ENCODE measurements at places on chromosomes 11 and 22.

DNA sequence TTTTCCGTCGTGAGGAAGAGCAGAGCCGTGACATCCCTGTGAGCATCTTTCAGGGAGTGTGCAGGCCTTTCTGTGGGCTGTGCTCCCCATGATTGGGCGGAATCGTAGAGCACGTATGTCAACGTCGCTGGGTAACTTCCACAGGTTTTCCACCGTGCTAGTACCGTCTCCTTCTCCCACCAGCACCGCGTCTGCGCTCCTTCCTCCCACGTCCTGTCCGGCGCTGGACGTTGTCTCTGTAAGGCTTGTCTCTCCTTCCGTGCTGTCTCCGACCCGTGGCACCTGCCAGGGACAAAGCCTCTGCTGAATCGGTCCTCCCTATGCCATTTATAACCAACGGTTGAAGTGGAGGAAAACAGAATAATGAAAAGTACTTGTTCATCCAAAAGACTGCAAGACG is 386.7 kb downstream of the BRD1 start:
- no peak for DNase-seq

DNA sequence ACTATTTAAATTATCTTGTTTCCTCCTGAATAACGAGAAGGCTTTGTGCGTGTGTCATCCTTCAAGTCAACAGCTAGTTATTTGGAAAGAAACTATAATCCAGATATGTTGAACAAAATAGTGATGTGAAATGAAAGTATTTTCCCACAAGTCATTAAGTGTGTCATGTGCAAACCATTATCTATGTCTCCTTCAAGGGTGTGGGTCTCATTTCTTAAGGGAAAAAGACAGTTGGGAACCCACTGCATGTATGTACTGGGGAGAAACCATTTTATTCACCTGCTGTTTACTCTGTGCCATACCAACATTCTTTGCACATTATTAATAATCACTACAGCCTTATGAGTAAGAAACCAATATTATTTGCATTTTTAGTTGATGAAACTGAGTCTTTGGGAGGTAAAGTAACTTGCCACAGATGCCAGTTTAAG is 145.3 kb upstream of the CTSC start:
- DNase-seq: no peak

GRCh38 chr11:69131644-69132300 is 24.0 kb upstream of the SMIM38 start:
- no peak for DNase-seq

DNA sequence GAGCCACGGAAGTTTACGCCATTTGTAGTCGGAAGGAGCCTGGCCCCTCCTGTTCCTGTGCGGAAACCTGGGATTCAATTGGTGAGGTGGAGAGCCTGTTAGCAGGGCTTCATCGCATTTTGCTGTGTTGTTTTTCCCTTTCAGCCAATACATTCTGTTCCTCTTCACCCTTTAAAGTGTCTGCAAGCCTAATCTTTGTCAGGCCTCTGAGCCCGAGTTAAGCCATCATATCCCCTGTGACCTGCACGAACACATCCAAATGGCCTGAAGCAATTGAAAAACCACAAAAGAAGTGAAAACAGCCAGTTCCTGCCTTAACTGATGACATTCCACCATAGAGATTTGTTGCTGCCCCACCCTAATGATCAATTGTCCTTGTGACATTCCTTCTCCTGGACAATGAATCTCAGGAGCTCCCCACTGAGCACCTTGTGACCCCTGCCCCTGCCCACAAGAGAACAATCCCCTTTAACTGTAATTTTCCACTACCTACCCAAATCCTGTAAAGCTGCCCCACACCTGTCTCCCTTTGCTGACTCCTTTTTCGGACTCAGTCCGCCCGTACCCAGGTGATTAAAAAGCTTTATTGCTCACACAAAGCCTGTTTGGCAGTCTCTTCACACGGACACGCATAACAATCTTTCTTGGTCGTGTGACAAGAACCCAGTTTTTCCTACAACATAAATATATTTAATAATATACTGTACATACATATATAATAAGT is 37.1 kb upstream of the MMP12 start:
- DNase-seq: no peak

GRCh38 chr22:50012211-50013181 is at the start of gene IL17REL:
Gene IL17REL (minus strand): TSS chr22:50012765. CDS start chr22:50012646, 119 bp downstream.
- no peak for DNase-seq

- DNase-seq: no peak
Observed at GRCh38 chr22:20208713-20209310, 58.0 kb upstream of the CCDC188 start.

GRCh38 chr22:44532552-44532951 is 34.5 kb upstream of the RTL6 start:
- DNase-seq: no peak

DNA sequence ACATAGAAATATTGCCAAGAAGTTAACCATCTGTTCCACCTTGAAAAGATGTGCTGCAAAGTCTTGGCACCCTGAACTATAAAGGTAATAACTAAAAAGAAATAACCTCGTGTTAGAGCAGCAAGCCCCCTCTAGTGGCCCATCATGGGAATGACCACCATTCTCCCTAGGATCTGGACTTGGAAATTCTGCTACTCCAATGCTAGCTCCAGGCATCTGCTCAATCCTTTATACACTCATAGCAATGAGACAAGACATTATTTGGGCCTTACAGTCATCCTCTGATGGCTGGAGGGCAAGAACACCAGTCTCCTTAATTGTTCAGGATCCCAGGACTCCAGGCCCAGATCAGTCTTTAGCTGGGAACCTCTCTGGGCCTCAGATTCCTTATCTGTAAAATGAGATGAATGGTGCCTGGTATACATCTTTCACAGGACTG is 76.0 kb downstream of the CWC15 start:
- DNase-seq: peak; percentile 71

DNA sequence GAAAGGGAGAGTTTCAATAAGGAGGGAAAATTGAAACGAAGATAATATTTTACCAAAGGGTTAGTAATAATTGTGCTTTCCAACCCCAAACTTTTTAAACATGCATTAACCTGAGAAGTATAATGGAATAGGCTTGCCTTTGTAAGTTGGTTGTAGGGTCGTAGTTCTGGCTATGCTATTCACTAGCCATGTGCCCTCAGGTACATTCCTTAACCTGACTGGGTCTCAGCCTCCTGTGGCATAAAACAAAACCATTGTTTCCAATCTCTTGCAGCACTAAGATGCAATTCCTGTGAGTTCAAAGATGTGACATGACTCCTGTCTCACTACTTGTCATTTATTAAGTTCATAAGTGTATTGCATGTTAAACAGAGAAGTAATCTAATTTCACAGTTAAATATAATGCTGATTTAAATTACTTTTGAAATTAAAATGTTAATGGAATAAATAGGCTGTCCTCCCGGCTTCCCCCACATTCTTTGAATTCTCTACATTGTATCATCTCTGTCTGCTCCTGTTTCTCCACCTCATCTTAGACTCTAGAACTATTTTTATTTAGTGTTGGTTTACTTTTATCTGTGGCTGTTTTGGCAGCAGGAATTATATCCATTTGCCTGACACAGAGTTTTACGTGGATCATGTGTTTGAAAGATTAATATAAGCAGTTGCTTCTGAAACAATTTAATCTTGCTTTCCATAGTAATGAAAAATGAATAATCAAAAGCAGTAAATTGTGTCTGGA is 216.3 kb downstream of the FAT3 start:
- no peak for DNase-seq

GRCh38 chr22:30969532-30970355 is 679 bp downstream of the TUG1 start:
- peak; percentile 27 for DNase-seq

- DNase-seq: no peak
Observed at GRCh38 chr11:77136074-77136473, 8.0 kb downstream of the MYO7A start.

DNA sequence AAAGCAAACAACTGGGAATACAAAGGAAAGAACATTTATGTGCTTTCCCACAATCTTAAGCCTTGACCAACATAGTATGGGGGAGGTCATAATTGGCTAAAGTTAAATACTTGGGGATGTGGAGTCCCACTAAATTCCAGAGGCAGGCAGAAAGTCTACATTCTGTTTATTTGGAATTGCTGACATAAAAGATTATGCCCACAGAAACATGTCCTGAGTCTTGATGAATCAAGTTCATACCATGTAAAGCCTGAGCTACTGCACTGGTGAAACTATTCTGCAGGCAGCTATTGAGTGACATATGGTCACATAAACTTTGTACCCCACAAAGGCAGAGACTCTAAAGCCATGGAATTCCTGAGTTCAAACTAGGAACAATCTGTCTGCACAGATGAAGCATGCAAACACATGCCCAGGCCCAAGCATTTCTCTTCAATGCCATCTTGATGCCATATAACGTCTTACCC is 69.9 kb upstream of the CHRM4 start:
- no peak for DNase-seq

GRCh38 chr22:42932197-42932519 is 75.1 kb upstream of the ARFGAP3 start:
- DNase-seq: no peak

GRCh38 chr22:17965538-17966402 is 58.6 kb downstream of the MICAL3 start:
- DNase-seq: no peak

DNA sequence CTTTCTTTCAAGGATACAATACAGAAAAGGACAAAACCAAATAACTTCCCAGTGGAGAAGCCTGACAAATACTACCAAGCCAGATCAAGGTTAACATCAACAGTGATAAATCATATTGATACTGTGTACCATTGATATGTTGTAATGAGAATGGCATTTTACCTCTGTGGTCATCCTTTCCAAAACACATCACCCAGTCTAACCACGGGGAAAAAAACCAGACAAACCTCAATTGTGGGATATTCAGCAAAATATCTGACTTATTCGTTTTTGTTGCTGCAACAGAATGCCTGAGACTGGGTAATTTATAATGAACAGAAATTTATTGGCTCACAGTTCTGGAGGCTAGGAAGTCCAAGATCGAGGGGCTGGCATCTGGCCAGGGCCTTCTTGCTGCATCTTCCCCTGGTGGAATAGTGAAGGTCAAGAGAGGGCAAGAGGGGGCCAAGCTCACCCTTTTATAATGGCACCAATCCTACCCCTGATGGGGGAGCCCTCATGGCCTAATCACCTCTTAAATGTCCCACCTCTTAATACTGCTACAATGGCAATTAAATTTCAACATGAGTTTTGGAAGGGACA is 66.1 kb downstream of the FAM76B start:
- DNase-seq: no peak

GRCh38 chr11:57901278-57901677 is 122.4 kb upstream of the OR9Q1 start:
- DNase-seq: no peak

DNA sequence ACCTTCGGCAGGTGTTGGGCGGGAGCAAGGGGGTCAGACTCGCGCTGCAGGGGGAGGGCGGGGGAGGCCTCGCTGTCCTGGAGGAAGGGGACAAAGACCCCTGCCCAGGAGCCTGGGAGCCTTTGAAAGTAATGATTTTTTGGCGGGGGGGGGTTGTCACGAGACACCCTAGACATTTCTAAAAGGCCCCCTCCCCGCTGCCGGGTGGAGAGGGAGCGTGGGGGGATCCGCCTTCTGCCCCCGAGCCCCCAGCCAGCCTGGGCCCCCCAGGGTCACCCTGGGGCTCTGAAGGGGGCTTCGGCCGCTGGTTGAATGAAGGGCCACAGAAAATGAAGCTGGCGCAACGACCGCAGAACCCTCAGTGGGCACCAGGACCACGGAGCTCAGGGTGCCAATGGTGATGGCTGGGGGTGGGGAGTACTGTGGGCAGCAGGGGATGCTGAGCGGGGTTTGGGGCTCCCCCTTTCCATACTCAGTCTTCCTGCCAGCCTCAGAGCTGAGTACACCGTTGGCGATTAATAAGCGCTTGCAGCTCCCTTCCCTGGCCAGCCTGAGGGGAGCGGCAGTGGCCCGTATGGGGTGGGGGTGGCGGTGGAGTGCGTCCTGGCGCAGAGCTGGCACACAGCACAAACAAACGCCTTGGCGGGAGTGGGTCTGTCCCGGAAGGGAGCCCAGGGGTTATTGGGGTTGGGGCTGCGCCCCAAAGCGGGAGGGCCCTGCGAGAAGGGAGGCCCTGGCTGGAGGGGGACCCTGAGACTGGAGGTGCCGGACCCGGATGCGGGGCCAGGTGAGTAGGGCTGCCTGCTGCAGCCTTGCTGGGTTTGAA is 1.2 kb upstream of the DUSP8 start:
- no peak for DNase-seq

DNA sequence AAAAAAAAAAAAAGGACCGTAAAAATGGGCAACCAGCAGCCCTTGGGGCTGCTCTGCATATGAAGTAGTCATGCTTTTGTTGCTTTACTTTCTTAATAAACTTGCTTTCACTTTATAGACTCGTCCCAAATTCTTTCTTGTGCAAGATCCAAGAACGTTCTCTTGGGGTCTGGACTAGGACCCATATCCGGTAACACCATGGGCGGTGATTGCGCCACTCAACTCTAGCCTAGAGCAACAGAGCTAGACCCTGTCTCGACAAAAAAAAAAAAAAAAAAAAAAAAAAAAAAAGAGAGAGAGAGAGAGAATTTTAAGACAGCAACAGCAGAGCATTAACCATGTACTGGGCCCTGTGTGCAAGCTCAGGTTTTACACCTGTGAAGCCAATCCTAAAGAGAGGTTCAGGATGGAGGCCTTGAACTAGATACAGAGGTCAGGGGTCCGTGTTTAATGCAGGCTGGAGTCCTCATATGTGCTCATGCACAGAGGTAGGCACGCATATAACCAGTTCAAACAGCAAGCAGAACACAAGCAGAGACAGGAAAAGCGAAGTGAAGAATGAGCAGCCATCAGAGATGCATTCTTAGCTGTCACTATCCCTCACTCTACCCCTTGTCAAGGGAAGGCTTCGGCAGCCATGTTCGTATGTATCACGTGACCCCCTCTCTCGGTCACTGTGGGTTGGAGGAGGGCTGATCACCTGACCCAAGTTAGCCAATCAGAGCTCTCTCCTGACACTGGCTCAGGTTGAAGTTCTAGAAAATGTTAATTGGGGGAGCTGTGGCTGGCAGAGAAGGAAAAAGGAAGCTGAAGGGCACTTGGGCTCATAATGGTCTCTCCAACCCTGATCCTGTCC is 16.7 kb upstream of the SYT12 start:
- no peak for DNase-seq

- DNase-seq: no peak
Observed at GRCh38 chr11:6626971-6627761, 7.9 kb upstream of the TPP1 start.

DNA sequence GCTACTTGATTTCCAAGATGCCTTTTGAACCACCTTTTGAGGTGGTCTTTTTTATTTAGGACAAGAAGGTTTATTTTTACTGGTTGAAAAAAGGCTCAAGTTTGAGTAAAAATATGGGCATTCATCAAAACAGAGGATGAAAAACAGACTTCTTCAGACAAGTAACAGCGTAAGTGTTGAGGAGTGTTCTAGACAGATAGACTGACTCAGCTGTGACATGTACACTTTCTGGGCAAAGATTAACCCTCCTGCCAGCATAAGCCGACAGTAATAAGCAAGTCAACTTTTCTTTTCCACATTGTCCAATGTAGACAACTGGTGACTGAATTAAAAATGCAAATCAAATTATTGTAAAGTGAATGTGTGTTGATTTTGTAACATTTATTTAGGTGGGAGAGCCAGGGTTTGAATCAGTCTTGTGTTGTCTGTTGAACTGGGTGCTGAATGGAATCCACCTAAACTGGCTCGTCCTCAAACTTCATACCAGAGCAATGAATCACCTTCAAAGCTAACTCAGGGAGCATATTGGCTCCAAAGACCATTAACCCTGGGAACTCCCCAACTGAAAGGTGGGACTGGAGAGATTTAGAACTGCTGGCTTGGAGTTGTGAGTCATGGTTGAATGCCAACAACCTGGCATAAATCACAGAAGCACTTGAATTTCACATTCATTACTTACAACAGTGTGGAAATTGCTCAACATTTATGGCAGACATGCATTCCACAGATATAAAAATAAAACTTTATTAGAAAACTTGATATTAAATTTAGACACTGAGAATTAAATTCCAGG is 377.0 kb downstream of the ETS1 start:
- no peak for DNase-seq
